ENCODE measurements at places on chromosomes 2 and 18.
A peak's percentile ranks its signal among the peaks of the same experiment; 100 is the strongest.

GRCh38 chr2:217254111-217254510 lies 394.2 kb upstream of the TNP1 start:
- no peak for DNase-seq

DNA sequence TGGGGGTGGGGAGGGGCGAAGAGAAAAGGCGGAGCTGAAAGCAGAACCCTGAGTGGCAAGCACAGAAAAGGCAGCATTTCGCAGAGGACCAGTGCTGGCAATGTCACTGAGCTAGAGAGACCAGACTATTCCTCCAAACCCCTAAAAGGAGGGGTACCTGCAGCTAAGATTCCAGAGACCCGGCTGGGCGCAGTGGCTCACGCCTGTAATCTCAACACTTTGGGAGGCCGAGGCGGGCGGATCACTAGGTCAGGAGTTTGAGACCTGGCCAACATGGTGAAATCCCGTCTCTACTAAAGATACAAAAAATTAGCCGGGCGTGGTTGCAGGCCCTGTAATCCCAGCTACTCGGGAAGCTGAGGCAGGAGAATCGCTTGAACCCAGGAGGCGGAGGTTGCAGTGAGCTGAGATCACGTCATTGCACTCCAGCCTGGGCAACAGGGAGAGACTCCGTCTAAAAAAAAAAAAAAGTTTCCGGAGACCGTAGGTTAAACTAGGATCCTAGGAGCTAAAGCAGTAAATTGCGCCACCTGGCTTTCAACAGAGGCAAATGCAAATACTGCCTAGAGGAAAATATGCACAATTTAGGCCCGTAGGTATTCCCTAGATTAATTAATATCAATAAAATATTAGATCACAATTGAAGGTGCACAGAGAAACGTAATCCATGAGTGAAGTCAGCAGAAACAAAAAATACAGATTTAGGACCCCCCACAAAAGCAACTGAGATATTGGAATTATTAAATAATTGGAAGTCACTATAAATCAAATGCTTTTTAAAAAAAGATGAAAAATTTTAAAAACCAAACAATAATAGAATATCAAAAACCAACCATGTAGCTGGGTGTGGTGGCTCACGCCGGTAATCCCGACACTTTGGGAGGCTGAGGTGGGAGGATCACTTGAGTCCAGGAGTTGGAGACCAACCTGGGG lies 4.9 kb downstream of the UCN start:
- no peak for DNase-seq

DNA sequence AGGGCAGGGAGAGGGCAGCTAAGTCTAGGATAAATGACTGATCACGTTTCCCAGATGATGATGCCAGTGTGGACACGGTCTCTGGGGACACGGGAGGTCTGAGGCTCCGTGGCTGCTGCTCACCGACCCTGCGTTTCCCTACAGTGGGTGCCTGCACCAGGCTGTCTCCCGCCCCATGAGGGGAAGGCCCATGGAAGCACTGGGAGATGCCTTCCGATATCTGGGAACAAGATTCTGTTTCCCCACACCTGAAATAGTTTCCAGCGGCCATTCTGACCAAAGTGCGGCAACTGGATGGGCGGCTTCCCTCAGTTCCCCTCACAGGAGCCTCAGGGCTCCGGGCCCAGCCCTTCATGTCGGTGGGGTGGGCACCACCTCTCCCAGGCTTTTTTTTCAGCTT lies 83.1 kb downstream of the EDAR start:
- no peak for DNase-seq

GRCh38 chr2:217206907-217207698 lies 347.2 kb upstream of the TNP1 start:
- DNase-seq: no peak

- DNase-seq: no peak
These were observed 58.6 kb upstream of the SLC25A52 start for GRCh38 chr18:31819106-31819924.

DNA sequence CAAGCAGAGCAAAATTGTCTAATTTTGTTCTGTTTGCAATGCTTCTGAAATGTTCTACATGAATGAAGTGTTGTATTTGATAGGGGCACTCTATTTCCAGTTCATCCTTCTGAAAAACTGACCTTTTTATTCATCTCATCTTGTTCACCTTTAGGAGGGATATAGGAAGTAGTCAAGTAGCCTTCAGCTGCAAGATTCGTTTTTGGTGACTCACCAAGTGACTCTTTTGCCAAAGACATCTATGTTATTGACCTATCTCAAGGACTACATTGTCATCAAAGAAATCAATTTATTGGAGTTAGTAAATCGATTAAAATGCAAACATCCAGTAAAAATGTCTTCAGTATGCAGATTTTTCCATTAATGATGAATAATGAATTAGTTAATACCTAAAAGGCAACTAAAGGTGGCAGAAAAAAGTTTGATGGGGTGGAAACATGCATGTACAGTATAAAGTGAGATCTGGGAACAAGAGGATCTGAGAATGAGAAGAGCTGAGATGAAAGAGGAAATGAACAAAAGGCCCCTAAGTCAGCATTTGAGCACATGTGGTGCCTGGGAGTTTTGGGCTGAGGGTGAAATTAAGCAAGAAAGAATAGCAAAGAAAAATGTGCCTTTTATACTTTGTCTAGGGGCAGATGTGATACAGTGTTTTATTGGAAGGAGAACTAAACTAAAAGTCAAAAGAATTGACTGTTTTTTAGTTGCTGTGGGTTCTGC lies 255.1 kb upstream of the LINC00305 start:
- no peak for DNase-seq

DNA sequence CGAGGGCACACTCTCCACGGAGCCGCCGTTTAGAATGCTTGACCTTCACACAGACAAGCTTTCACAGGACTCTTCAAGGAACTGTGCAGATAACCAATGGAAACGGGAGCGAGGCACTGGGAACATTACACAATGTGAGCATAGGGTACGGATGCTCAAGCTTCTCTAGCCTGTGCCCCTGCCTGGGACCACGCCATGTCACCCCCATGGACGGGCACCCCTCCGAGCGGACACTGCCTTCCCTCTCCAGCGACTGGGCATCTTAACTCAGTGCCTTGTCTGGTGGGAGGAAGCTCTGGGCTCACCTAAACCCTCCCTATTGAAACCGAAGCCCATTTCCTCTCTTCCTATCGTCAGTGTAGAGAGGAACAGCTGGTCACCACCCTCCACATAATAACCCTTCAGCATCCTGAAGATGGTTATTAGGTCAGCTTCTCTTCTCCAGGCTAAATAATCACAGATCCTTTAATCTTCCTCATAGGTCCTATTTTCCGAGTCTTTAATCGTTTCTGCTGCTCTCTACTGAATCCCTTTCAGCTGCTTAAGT lies 626.7 kb downstream of the GALR1 start:
- no peak for DNase-seq

DNA sequence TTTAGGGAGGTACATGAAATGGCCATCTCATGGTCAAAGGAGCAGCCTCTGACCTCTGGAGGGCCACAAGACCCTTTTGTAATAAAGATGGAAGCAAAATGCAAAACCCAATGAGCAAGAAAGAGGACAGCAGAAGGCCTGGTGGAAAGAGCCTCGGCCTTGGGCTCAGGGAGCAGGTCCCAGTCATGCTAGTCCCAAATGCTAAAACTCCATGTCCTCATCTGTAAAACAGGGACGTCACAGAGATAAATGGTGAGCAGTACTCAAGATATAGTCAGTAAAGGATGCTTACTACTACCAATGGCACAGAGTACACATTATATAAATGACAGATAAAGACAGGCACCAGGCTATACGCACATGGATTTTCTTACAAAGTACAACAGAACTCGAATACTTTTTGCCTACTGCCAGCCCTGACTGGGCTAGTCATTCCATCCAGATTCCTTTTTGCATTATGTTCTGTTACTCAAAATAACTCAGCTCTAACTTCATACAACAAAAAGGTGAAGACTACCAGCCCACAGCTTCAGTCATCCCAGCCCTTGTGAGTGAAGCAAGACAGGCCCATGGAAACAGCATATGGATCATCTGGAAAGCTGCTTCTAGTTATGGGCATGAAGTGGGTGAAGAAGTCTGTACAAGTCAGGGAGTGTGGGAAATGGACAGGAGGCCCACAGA lies 64.9 kb upstream of the TFCP2L1 start:
- DNase-seq: no peak

DNA sequence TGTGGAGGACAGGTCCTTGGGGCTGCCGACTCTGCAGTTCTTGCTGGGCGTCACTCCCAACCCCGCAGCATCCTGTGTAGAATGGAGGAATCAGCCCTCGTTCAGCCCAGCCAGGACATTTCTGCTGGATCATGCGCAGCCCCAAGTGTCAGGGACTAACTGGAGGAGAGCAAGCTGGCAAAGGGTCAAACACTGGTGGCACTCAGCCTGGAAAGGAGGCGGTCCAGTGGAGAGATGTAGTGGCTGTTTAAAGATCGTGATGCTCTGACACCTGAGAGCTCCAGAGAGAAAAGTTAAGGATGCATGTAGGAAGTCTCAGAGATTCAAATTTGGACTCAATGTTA lies 63.6 kb upstream of the SH3RF3 start:
- no peak for DNase-seq

- no peak for DNase-seq
These were observed 41.7 kb upstream of the RND3 start for GRCh38 chr2:150528861-150529801.

- no peak for DNase-seq
These were observed 624 bp downstream of the METTL8 start for GRCh38 chr2:171432969-171433762.

DNA sequence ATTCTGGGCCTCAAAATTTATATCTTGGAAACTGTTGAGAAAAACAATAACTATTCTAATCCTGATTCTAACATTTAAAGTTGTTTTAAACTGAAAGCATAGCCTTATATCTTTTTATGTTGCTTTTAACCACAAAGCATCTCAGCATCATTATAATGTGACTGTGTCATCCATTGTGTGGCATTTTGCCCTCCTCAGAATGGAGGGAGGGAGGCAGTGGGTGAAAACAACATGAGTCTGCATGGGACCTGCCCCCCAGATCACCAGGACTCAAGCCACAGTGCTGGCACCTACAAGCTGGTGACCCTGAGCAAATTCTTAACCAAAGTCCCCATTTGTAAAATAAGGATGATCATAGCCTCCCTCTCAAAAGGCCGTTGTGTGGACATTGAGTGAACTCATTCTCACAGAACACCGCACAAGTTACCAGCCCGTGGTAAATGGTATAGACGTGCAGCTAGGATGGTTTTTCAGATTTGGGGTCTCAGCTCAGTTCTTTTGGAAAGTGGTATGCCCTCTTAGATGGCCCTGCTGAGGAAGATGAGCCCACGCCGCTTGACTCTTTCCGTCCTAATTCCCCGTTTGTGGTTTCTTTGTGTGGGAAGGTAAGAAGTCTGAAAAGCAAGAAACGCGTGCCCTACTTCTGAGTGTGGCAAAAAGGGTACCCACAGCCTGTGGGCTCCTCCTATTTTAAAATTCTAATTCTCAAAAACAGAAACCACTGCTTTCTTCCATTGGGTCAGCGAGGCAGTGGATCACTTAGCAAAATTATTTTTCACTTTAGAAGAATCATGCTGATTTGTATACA lies 305.0 kb upstream of the ID2 start:
- DNase-seq: no peak

- DNase-seq: peak; percentile 11
These were observed 90.5 kb upstream of the MAPK4 start for GRCh38 chr18:50469380-50469781.

DNA sequence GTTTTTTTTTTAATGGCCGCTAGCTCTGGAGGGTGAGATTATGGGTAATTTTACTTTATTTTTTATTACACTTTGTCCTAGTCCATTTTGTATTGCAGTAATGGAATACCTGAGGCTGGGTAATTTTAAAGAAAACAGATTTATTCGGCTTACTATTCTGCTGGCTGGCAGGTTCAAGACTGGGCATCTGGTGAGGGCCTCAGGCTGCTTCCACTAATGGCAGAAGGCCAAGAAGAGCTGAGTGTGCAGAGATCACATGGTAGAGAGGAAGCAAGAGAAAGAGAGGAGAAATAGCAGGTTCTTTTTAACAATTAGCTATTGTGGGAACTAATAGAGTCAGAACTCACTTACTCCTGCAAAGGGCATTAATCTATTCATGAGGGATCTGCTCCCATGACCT lies 52.4 kb upstream of the ARHGAP28 start:
- DNase-seq: no peak

DNA sequence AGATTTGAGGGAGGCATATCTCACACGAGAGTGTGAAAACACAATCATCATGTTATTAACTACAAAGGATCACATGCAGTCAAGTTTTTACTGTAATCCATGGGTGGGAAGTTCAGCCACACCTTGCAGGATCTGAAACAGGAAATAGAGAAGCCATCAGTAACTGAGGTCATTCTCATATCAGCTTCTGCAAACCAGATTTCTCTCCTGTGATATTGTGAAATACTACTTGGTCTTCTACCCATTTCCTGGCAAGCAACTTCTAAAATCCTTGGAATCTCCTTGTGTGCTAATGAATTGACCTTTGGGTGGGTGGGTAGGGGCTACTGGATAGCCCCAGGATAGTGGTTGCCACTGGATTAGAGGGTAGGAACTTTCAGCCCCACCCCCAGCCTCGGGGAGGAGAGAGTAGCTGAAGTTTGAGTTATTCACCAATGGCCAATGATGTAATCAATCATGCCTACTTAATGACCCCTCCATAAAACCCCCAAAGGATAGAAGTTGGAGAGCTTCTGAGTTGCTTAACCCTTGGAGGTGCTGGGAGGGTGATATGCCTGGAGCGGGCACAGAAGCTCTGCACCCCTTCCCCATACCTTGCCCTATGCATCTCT lies 25.6 kb upstream of the TGIF1 start:
- DNase-seq: no peak

Data from thoracic aorta (tissue), 2 donors.